LHCN-M2 (cell line): ENCODE measurements at places on chromosomes 4 and X. TPM values are rescaled to one million over a fixed set of nuclear protein-coding genes. Genes with fewer than 3 reads are reported as not detected.

Gene UGT2B15
- total RNA-seq: not detected in 2 replicates

DNA sequence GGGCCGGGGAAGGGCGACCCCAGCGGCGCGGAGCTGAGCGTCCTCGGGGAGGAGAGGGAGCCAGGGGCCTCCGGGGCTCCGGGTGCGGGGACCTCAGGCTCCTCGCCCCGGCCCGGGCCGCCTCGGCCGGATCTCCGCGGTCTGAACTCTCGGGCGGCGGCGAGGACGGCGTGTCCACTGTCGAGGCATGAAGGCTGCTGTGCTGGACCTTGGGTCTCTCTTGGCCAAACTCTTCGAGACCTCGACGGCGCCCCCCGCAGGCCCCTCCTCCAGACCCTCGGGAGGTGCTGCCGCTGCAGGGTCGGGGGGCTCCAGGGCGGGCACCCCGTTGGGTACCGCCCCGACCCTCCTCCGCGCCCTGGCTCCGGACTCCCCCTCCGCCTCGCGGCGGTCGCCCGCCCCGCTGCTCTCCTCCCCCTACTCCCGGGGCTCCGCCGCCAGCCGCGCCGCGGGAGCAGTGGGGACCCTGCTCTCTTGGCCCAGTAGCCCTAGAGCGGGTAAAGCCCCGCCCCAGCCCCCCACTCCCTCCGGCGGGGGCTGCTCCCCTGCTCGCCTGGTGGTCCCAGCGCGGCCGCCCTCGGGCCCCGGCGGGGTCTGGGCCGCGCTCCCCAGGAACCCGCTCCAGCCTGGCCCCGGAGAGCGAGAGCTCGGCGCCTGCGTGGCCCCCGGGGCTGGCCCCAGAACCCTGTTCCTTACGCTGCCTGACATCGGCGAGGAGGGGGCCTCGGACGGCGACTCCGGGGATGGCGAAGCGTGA lies 564 bp downstream of the FAM149A start:
- DNase-seq: no peak

DNA sequence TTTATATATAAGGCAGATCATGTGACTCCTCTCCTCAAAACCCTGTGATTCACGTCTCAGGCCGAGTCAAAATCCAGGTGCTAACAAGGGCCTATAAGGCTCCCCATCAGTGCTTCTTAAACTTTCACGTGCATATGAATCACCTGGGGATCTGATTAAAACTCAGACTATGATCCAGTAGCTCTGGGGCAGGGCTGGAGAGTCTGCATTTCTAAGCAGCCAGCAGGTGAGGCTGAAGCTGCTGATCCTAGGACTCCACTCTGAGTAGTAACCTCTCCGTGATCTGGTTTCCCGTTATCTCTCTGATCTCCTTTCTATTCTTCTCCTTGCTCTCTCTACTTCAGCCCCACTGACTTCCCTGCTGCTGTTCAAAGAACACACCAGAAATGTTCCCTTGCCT lies 252.4 kb upstream of the RPS6KA3 start:
- DNase-seq: no peak

GRCh38 chr4:124633285-124633941 lies 79.1 kb downstream of the ANKRD50 start:
- DNase-seq: no peak

GRCh38 chrX:32825009-32825408 lies 386.3 kb downstream of the DMD start:
- no peak for DNase-seq

Gene ARX
- 0.06 TPM in 1 of 2 replicates, not detected in the other for total RNA-seq

DNA sequence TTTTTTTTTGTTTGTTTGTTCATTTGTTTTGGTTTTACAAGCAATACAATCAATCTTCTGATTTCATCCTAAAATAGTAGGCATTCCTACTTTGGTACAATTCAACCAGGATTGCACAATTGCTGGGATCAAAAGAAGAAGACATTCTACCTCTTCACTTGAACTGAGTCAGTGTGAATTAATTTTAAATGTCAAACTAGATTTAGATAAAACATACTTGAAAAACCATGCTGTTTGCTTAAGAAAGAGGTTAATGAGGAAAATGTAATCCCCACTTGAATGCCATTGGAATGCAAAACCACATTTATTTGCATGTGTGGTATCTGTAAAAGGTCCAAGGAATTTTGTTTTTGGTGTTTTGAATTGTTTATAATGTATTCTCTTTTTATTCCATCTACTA lies 40.5 kb downstream of the HAND2 start:
- DNase-seq: peak; percentile 72

GRCh38 chr4:151688003-151688784 lies 72.6 kb downstream of the GATB start:
- no peak for DNase-seq

DNA sequence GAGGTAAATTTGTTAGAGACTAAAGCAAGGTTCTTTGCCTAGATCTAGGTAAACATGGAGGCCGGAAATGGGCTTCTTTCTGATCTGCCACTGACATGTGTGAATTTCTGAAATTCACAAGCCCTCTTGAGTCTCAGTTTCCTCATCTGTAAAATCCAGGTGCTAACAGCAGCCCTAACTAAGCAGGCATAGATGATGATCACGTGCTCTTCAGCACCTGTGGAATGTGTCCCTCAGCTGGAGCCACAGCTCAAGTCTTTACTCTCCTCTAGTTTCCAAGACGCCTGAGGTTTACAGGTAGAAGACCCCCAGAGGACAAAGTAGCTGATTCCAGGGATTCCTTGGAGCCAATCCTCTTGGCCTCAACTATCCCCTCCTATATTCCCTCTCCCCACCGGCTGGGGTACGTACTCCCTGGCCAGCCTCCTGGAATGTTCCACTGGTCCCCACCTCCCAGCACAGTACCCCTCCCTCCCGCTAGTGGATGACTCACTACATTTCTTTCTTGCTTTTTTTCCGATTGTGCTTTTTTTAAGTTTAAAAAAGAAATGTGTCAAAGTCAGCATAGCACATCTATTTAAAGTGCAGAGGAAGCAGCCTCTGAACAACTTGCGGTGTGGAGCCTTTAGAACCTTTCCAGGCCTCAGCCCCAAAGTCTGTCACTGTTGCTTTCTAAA lies 98.4 kb downstream of the PHKA2 start:
- DNase-seq: no peak

Gene ZNF595
- total RNA-seq: 4.9 and 6.0 TPM in 2 replicates

GRCh38 chrX:121227888-121228287 lies 180.5 kb downstream of the GLUD2 start:
- DNase-seq: no peak

Gene TRIM61
- total RNA-seq: not detected in 2 replicates
